CD4-positive, alpha-beta T cell treated with Interleukin-6 at 100 ng/mL for 8 hours (primary cell): ENCODE measurements at places on chromosomes 5 and 9.

DNA sequence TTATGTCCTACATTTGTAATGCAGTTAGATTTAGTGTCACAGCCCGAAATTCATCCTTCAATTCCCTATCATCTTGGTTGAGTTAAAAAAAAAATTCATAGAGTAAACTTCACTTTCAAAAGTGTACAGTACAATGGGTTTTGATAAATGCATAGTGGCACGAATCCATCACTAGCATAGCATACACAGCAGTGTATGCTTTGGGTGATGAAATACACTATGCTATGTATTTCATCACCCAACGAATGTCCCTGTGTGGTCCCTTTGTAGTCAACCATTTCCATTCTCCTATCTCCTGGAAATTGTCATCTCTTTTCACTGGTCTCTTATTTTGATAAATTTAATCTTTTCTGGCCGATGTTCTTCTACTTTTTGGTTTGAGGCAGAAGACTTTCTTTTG is 129.4 kb upstream of the BASP1 start:
- DNase-seq = no peak

DNA sequence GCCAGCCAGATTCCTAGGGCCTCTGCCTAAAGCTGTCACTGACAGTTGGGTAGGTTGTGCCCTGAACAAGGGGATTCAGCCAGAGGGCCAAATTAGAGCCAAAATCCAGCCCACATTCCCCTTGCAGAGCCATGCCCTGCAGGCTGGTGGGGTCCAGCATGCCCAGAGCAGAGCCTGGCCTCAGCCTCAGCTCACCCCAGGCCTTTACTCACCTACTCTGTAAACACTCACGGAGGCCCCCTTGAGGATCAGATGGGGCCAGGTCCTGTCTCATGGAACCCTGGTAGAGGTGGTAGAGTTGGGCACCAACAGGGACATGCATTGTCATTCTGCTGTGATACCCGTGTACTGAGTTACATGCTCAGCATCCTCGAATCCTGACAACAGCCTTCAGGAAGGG is 74.9 kb downstream of the LMX1B start:
- DNase-seq = no peak

GRCh38 chr5:52777186-52777585 is 10.5 kb upstream of the ITGA1 start:
- no peak for DNase-seq

DNA sequence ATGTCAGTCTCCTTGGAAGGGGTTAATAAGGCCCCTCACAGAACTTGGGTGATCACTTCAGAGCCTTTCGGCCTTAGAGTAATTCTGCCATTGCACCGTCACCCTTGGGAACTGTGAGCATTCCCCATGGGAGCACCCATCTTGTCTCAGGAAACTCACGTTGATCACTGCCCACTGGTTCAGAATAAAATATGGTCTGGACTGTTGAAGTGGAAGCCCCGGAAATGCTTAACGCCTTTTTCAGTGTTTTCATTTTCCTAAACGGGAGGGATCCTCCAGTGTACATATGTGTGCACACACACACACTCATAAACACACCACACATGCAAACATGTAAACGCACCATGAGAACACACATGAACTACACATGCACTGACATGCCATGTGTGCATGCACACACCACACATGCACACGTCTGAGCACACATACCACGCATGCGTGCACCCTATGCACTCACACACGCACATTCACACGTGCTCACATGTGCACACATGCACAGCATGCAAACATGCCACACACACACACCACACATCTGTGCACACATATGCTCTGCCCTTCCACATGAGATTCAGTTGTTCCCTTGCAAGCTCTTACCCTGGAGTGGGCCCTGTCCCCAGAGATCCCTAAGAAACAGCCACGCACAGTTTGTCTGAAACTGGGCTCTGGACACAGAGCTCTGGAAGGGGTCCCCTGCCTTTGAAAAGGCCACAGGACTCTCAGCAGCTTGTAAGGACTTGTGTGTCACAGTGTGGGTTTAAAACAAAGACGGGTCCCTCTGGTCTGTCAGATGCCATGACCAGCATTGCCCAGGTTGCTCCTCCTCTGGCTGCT is 17.0 kb downstream of the MRPL36 start:
- DNase-seq = no peak

DNA sequence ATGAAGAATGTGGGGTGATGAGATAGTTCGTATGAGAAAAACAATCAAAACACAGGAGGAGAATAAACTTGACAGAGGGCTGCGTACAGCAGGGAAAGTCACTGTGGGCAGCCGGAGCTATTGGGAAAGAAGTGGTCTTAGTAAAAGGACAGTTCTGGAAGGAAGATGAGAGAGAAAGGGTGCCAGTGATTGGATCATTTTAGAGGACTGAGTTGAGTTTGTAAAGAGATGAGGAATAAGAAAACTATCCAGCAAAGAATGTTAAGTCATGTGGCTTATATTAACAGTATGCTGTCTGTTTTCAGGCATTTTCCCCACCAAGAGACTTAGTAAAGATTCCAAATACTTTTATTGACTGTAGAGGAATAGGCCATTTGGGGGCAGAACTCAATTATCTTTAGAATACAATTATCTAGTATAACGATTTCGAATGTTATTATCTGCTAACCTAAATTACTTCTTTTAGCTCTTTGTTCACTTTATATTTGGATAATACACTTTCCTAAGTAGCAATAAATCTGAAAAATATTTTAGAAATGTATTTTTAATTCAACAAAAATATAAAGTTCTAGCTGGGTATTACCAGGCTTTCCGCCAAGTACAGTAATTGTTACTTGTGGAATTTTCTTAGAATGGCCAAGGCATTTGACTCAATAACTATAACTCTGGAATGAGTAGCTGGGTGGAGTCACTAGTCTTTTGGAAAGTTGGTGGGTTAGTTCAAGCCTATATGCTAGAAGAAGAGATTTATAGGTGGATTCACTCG is 15.5 kb upstream of the LOX start:
- no peak for DNase-seq

- no peak for DNase-seq
Measured at GRCh38 chr9:105296877-105297287, 52.4 kb downstream of the SLC44A1 start.

- no peak for DNase-seq
Measured at GRCh38 chr5:160333721-160334120, 21.4 kb upstream of the CCNJL start.

DNA sequence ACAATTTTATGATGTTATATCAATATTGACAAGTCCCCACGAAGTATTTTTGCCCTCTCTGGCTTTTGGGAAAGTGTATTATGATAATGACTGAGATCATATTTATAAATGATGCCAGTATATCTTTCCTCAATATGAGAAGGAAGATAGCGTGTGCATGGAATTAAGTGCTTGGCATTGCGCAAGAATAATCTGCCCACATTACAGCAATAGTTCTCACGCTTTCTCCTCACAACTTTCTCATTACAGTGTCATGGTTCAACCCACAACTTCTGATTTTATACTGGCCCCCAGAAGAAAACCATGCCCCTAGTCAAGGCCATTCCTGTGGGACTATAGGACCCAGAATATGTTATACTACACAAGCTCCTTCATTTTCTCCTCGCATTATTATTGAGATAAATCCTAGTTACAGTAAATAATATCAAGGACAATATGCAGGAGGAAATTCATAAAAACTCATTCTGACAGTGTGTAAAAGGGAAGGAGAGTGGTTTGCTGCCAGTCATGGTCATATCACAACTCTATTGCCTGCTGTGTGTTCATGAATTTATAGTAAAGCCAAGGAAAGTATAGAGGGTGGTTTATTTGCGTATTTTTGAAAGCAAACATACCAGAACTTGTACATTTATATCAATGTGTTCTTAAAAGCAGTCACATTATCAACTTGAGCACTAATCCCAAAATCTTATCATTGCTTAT is 114.1 kb downstream of the PIK3R1 start:
- DNase-seq = no peak

DNA sequence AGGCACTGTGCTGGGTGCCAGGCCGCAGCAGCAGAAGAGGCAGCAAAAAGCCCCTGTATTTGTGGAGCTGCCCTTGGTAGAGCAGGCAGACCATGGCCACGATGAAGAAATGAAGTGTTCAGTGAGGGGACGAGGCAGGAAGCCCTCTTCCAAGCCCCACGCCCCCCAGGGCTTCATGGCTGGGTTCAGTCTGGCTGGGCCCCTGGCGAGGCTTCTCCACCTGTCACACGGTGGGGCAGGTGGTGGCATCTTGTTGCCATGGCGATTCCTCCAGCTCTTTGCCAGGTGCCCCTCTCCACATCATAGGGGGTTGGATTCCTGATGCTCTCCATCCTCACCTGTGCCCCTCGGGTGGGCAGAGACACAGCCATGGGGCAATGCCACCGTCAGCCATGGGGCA is 21.5 kb downstream of the ADGRD2 start:
- no peak for DNase-seq

- DNase-seq = no peak
Measured at GRCh38 chr5:111411301-111411700, 101.0 kb downstream of the STARD4 start.

DNA sequence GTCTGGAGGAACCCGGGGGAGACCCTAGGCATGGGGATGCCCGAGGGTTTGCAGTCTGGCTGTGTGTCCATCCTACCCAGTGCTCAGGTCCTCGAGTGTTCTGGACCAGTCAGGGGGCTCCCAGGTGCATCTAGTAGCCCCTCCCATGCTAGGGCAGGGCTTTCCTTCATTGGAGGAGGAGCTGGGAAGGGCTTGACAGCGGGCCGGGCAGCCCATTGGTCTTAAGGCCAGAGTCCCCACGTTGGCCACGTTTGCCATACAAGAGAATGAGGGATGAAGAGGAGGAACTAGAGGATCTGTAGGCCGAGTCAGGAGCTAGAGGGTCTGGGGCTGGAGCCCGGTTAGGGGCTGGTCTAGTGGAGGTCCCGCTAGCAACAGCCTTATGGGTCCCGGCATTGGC is 37.3 kb upstream of the CTSV start:
- no peak for DNase-seq

- no peak for DNase-seq
Measured at GRCh38 chr5:35473589-35473988, 144.1 kb upstream of the SPEF2 start.

DNA sequence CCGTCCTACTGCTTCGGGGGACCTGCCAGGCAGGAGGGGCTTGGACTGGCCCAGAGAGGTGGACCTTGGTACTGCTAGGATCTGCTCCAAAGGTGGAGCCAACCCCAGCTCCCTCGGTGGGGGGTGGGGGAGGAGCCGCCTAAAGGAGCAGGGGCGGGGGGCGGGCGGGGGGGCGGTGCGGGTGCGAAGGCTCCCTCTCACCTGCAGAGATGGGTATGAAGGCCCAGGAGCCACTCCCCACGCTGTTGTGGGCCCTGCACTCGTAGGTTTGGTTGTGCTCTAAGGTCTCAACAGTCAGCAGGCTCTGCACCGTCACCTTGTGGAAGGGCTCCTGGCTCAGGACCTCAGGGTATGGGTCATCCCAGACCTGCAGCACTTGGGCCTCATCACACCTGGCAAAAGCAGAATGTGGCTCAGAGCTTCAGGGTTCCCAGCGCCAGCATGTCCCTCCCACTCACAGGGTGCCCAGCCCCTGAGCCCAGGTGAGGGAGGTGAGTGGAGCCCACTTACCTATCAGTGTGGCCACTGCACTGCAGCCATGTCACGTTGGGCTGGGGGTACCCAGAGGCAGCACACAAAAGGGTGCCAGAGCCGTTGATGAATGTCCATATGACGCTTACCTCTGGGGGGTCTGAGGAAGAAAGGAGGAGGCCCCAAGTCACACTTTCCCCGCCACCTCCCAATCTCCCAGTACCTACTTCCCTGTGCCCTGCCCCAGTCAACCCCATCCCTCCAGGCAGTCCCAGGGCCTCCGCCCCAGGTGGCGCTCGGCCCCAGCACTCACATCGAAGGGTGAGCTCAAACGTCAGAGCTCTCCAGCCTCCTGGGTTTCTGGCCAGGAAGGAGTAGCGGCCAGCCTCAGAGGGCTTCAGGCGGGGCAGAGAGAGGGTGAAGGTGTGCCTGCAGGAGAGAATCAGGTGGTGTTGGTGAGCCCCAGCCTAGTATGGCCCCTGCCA is 16.4 kb downstream of the CSF1R start:
- DNase-seq = no peak

GRCh38 chr9:116182876-116183275 is 29.3 kb downstream of the PAPPA start:
- DNase-seq = no peak

DNA sequence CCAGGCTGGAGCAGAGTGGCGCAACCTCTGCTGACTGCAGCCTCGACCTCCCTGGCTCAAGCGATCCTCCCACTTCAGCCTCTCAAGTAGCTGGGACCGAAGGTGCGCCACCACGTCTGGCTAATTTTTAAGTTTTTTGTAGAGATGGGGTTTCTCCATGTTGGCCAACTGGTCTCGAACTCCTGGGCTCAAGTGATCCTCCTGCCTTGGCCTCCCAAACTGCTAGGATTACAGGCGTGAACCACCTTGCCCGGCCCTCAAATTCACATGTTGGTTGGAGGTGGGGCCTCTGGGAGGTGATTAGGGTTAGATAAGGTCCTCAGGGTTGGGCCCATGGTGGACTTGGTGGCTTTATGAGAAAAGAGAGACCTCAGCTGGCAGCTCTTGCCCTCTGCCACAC is 10.1 kb downstream of the LCN12 start:
- no peak for DNase-seq

- DNase-seq = no peak
Measured at GRCh38 chr5:136619556-136619955, 254.2 kb upstream of the TRPC7 start.

DNA sequence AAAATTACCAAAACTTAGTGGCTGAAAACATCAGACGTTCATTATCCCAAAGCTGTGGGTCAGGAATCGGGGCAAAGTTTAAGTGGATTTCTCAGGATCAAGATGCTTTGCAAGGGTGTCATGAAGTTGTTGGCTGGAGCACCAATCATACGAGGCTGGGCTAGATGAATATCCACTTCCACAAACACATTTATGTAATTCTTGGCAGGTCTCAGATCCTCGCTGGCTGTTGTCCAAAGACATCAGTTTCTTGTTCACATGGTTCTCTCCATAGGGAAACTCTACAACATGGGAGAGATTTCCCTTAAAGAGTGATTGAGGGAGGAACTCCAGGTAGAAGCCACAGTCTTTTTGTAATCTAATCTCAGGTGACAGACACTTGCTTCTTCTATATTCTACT is 20.2 kb upstream of the CCDC192 start:
- no peak for DNase-seq

- DNase-seq = no peak
Measured at GRCh38 chr9:7892975-7893374, 93.4 kb upstream of the DMAC1 start.

DNA sequence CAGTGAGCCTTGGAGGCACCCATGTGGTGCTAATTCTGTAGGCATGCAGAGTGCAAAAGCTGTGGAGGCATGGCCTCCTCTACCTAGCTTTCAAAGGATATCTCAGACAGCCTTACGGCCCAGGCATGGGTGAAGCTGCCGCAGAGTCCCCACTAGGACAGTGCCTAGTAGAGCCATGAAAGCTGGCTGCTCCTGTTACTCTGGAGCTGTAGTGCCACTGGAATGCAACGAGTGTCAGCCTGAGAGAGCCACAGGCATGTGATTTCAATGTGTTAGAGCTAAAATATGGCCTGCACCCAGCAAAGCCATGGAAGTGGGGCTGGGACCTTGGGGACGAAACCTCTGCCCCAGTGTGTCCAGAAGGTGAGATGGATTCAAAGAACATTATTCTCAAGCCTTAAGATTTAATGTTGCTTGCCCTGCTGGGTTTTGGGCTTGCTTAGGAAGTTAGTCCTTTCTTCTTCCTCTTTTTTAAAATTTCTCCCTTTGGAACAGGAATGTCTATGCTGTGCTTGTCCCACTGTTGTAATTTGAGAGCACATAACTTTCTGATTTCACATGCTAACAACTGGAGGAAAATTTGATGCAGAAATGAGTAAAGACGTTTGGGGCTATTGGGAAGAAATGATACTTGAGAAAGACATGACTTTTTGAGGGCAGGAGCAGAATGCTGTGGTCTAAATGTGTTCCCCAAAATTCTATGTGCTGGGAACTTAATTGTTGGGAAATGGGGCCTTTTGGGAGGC is 298.4 kb downstream of the PSAT1 start:
- no peak for DNase-seq
